CD4-positive, CD25-positive, alpha-beta regulatory T cell (primary cell): ENCODE measurements at places on chromosomes 5 and 9. TPM values are rescaled to one million over a fixed set of nuclear protein-coding genes. Genes with fewer than 3 reads are reported as not detected.

GM2A gene
- 6.1 TPM for polyA plus RNA-seq

CD72 gene
- polyA plus RNA-seq: 1.1 TPM

NUP214 gene
- 14.8 TPM for polyA plus RNA-seq

PCDHB5 gene
- 0.19 TPM for polyA plus RNA-seq

FCN1 gene
- polyA plus RNA-seq: not detected

TSC1 gene
- 8.7 TPM for polyA plus RNA-seq

KIF12 gene
- polyA plus RNA-seq: not detected

- no peaks in the 10 kb centered on the region for H3K4me1 ChIP-seq
- H3K4me3 ChIP-seq: no peak overlapping the region
- H3K36me3 ChIP-seq: no peaks in the 10 kb centered on the region
- no peak for DNase-seq
- H3K27me3 ChIP-seq: no peaks in the 10 kb centered on the region
These were observed 23.0 kb downstream of the ZNF474 start for GRCh38 chr5:122152266-122152900.

- no peak overlapping the region for H3K4me3 ChIP-seq
- no peaks in the 10 kb centered on the region for H3K4me1 ChIP-seq
- no peaks in the 10 kb centered on the region for H3K36me3 ChIP-seq
- DNase-seq: no peak
These were observed 216.6 kb upstream of the EFNA5 start for GRCh38 chr5:107887166-107887943.

DNA sequence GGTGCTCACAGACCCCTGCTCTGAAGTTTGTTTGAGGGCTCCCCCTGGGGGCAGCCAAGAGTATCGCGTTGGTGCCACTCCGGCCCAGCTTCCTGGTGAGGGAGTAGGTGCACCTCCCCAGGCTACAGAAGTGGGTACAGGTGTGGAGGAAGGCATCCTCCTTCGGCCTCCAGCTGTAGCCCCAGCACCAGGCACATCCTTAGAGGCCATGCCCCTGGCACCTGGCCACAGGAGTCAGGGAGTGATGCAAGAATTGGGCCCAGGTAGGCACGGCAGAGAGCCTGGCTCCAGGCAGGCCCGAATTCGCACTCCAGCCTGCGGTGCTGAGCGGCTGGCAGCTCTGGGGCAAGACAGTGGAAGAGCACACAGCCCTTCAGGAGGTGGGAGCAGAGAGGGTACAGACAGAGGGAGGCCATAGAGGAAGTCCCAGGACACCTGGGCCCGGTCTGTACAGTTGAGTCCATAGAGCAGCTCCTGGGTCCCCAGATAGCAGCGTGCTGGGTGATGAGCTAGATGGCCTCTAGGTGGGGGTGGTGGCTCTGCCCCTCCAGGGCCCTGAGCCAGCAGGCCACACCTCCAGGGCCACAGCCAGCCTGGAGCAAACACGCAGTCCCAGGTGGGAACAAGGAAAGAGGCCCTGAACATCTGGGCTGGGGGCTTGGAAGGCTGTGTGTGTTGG is 2.4 kb downstream of the SAPCD2 start:
- H3K36me3 ChIP-seq: no peaks in the 10 kb centered on the region
- no peaks in the 10 kb centered on the region for H3K27me3 ChIP-seq
- H3K4me3 ChIP-seq: no peak overlapping the region
- peak; percentile 93 for DNase-seq
- peaks cover 31% of the 10 kb centered on the region for H3K4me1 ChIP-seq

DNA sequence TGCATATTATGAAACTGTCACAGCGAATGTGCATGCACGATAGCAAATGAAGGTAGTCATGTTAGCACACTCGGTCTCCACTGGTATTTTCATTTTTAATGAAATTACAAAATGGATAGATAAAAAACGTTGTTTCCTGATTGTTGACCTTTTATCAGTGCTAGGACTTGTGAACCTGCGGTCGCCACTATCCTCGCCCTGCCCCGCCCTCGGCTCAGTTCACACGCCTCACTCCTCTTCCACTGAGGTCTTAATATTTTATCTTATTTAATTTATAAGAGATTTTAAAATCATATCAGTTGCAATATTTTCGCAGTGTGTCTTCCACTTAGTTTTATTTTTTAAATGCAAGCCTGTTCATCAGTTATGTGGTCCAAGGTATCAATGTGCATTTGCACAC is 382.6 kb upstream of the IRX4 start:
- no peak overlapping the region for H3K27ac ChIP-seq
- no peaks in the 10 kb centered on the region for H3K36me3 ChIP-seq
- DNase-seq: no peak

GRCh38 chr5:174376056-174376455 is 330.6 kb downstream of the NSG2 start:
- no peak overlapping the region for H3K4me3 ChIP-seq
- H3K27me3 ChIP-seq: no peaks in the 10 kb centered on the region
- no peak for DNase-seq
- H3K27ac ChIP-seq: no peak overlapping the region
- H3K36me3 ChIP-seq: no peaks in the 10 kb centered on the region

- H3K36me3 ChIP-seq: peaks cover 77% of the 10 kb centered on the region
- no peaks in the 10 kb centered on the region for H3K27me3 ChIP-seq
- no peak for DNase-seq
- no peak overlapping the region for H3K4me3 ChIP-seq
- H3K4me1 ChIP-seq: no peaks in the 10 kb centered on the region
- no peak overlapping the region for H3K27ac ChIP-seq
These were observed 10.3 kb downstream of the CNOT8 start for GRCh38 chr5:154868702-154869101.

- no peak for DNase-seq
- H3K27me3 ChIP-seq: no peaks in the 10 kb centered on the region
- H3K36me3 ChIP-seq: peaks cover 5% of the 10 kb centered on the region
These were observed 77.8 kb downstream of the AOPEP start for GRCh38 chr9:94804316-94804715.

DNA sequence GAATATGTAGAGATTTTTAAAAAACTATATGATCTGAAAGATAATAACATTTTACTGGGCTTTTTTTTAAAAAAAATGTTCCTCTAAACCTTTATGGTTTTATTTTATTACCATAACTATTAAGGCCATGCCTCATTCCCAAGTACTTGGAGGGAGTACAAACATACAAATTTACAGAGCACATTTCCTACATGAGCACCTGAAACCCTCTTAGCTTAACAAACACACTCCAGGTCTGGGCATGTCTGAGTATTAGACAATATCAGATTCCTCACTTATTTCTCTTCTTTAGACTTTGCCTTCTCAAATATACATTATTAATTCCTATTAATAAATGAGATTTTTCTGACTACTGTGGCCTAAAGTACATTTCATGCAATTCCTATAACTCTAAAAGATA is 319.2 kb downstream of the SLCO4C1 start:
- DNase-seq: no peak
- H3K4me1 ChIP-seq: no peaks in the 10 kb centered on the region
- no peaks in the 10 kb centered on the region for H3K27me3 ChIP-seq
- no peaks in the 10 kb centered on the region for H3K36me3 ChIP-seq

DNA sequence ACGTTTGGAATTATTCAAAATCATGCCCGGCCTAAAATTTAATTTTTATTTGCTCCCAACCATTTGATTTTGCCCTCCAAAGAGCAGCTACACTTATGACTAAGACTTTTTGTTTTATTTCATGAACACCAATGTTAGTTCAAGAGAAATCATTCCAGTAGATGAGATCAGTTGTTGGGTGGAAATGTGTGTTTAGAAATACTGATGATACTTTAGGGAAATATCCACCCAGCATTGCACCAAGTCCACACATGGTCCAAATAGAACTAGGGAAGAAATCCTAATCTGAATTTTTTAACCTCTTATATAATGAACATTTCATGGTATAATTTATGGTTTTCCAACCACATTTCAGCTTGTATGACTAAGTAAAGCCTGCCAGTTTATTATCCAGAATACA is 28.3 kb upstream of the GOLPH3 start:
- DNase-seq: no peak
- no peak overlapping the region for H3K27ac ChIP-seq
- no peaks in the 10 kb centered on the region for H3K4me1 ChIP-seq
- H3K36me3 ChIP-seq: no peaks in the 10 kb centered on the region

- H3K27me3 ChIP-seq: no peaks in the 10 kb centered on the region
- no peak overlapping the region for H3K27ac ChIP-seq
- no peak for DNase-seq
- H3K4me1 ChIP-seq: no peaks in the 10 kb centered on the region
- H3K4me3 ChIP-seq: no peak overlapping the region
These were observed 26.5 kb downstream of the COL27A1 start for GRCh38 chr9:114181607-114182409.

- no peaks in the 10 kb centered on the region for H3K4me1 ChIP-seq
- H3K36me3 ChIP-seq: no peaks in the 10 kb centered on the region
- DNase-seq: no peak
- no peaks in the 10 kb centered on the region for H3K27me3 ChIP-seq
- no peak overlapping the region for H3K27ac ChIP-seq
These were observed 847.0 kb downstream of the TLE1 start for GRCh38 chr9:80842389-80842788.

DNA sequence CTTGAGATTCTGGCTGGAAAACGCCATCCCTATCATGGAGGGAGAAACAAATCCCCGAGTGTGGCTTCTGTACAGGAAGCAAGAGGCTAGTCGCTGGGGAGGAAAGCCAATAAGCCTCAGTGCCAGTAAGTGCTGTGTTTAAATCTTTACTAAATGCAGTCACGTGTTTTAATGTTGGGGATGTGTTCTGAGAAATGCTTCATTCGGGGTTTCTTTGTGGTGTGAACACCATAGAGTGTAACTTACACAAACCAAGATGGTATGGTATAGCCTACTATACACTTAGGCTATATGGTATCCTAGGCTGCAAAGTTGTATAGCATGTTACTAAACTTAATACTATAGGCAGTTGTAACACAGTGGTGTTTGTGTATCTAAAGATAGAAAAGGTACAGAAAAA is 94.7 kb downstream of the GCNT1 start:
- no peaks in the 10 kb centered on the region for H3K36me3 ChIP-seq
- no peak overlapping the region for H3K4me3 ChIP-seq
- no peak overlapping the region for H3K27ac ChIP-seq
- no peaks in the 10 kb centered on the region for H3K4me1 ChIP-seq

DNA sequence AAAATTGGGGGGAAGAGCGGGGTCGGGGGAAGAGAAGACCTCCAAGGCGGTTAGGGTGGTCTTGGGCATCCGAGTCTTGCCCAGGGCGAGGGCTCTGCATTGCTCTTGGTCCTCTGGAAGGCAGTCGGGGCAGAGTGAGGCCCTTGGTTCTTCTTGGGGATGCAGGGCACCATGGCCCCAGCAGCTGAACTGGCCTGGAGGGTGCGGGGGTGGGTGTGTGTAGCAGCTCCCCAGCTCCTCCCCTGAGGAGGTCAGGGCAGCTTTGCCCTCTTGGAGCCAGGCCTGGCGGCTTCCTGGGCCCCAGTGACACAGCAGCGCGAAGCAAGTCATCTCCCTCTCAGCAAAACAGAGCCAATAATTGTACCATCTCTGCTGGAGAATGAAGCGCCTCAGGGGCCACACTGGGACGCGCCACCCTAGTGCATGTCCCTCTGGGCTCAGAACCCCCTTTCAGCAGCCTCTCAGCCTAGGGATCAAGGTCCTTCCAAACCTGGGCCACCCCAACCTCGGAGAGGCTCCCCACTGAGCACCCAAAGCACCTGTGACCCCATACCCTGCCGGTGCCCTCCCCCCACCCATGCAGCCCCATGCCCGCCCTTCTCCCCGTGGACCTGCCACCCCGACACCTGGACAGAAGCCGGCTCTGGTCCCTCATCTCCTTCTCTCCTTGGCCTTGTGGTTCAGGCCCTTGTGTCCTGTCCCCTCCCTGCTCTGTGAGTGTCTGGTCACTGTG is 10.4 kb upstream of the RXRA start:
- no peaks in the 10 kb centered on the region for H3K36me3 ChIP-seq
- no peak for DNase-seq
- H3K27ac ChIP-seq: no peak overlapping the region
- H3K4me1 ChIP-seq: no peaks in the 10 kb centered on the region

GRCh38 chr5:144060598-144060997 is 109.9 kb downstream of the YIPF5 start:
- no peak for DNase-seq
- no peaks in the 10 kb centered on the region for H3K27me3 ChIP-seq
- H3K36me3 ChIP-seq: no peaks in the 10 kb centered on the region

DNA sequence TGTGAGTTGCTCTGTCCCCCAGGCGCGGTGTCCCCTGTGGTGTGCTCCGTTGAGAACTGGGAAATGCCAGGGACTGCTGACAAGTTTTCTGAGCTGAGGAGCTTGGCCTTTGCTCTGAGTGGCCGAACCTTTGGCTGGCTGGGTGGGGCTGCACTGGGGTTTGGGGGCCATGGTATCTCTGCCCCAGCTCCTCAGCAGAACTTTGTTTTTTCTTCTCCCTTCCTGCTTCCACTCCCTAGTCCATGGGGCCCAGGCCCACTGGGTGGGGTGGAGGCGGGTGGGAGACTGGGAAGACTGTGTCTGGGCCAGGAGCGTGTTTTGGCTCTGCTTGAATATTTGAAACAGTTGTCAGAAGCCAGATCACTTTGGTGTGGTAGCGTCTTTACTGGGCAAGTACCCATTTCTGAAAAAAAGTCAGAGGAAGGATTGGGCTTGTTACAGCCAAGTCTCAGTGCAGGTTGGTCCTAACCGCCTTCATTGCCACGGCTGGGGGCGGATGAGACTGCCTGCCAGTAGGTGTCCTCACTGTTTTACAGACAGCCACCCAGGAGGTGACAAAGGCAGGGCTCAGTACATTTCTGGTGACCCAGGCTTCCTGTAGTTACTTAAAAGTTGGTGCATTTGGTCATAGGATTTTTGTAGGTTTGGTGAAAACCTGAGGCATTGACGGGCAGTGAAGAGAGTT is 92.7 kb downstream of the DAB2IP start:
- H3K27me3 ChIP-seq: no peaks in the 10 kb centered on the region
- H3K4me3 ChIP-seq: no peak overlapping the region
- DNase-seq: no peak
- H3K27ac ChIP-seq: no peak overlapping the region
- no peaks in the 10 kb centered on the region for H3K4me1 ChIP-seq
- H3K36me3 ChIP-seq: no peaks in the 10 kb centered on the region

DNA sequence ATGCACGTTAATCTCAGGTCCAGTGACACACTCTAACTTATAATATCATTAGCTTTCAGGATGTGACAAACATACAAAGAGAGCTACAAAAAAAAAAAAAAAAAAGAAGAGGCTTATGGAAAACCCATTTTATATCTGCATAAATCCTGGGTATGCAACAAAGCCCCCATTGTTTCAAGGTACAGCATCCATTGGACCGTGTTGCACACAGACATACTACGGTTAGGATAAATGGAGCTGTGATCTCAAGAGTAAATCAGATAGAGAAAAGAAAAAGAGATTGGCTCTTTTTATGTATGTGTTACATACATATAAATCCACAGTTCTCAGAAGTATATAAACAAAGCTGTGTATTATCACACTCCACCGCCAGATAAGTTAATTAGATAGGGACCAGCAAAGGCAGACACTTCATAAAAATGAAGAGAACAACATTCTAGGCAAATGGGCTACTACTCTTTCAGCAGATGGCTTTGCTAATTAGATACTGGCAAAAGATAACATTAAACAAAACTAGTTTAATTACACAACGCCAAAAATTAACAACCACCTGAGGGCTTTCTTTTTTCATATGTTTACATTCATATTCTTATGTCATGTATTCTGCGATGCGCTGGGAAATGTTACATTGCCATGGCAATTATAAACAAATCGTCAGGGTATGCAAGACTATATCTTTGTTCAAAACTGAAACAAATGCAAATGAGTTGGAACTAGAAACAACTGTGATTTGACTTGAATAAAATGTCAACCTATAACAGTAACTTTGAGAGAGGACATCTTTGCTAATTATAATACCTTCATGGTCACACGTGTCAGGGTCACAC is 304.2 kb downstream of the SEMA5A start:
- no peak overlapping the region for H3K4me3 ChIP-seq
- H3K27ac ChIP-seq: no peak overlapping the region
- no peaks in the 10 kb centered on the region for H3K36me3 ChIP-seq
- DNase-seq: no peak
- H3K27me3 ChIP-seq: no peaks in the 10 kb centered on the region
